ENCODE measurements at places on chromosomes 2 and 18.

DNA sequence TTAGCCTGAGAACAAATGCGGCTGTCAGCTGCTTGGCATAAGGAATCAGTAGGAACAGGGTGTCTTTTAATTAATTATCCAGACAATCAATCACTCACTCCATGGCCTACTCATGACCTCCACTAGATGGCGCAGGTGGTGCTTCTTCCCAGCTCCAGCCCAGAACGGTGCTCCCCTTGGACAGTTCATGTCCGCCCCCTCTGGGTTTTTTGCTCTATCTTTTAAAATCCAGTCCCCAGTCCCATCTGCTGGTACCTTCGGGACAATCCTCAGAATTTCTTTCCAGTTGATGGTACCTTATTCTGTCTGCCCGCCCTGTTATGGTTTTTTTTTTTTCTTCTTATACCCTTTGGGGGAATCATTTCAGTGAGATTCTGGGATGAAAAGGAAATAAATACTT lies 99.8 kb downstream of the CACNB4 start:
- peak; percentile 41 for DNase-seq

- DNase-seq = no peak
Observed at GRCh38 chr2:168594778-168595177, 138.7 kb downstream of the CERS6 start.

GRCh38 chr2:239026711-239027361 lies 179.0 kb downstream of the TWIST2 start:
- DNase-seq = no peak

GRCh38 chr2:186913870-186914269 lies 64.9 kb upstream of the ZSWIM2 start:
- no peak for DNase-seq

GRCh38 chr2:98089941-98090340 lies 3.0 kb downstream of the VWA3B start:
- no peak for DNase-seq

GRCh38 chr2:26016012-26016705 lies 17.7 kb upstream of the RAB10 start:
- no peak for DNase-seq

- no peak for DNase-seq
Observed at GRCh38 chr2:63740943-63741342, 100.8 kb upstream of the UGP2 start.

DNA sequence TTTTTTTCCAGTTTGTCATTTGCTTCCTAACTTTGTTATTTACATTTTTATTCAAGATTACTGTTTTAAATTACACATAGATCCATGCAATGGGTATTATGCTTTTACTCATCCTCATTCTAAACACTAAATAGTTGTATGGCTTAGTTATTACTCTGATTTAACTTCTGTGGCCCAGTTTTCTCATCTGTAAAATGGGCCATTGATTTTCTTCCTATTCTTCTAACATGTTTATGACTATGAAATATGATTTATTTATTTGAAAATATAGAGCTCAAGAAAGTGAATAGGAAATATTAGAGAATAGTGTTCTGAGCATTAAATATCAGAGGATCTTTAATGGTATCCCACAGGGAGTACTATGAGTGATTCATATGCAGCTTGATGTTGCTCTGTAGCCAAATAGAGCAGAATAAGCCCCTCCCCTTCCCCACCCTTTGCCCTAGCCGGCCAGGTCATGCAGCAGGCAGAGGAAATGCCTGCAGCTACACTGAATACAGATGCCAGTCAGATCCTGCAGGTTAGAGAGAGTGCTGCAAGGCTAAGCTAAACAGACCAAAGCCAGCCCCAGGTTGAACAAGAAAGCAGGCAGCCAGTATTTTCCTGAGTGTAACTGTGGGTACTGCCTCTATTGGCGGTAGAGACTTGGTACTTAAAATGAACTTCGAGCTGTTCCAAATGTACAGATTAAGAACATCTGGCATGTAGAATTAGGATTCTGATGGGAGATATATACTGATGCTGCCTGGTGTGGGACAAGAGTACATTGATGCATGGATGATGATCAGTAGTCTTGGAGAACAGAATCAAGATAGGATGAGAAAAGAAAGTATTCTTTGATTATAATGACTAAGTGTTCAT lies 11.7 kb upstream of the ACYP2 start:
- DNase-seq = peak; percentile 51

- DNase-seq = no peak
Observed at GRCh38 chr2:121134728-121135127, 150.3 kb downstream of the TFCP2L1 start.

DNA sequence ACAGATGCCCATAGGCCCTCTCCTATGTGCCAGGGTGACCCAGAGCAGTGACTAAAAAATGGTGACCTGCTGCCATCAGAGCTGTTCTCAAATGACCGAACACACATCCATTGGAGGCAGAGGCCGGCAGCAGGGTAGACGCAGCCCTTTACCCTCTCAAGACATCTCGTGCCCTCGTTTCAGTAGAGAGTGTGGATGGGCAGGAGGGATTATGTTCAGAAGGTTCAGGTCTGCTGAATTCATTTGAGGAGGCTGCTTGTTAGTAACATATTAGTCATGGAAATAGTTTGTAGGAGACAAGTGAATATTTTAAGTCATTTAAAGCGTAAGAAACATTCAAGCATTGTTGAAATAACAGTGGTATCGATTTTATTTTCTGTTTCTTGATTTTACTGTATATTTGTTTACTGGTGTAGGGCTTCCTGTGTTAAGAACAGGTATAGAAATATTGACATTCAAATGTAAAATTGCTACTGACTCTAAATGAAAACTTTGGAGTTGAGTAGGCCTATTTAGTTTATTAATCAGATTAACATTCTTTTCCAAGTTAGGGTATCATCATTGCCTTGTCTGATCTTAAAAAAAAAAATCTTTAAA lies 82.6 kb downstream of the ZNF532 start:
- DNase-seq = no peak

GRCh38 chr2:9256570-9257043 lies 50.0 kb downstream of the ASAP2 start:
- no peak for DNase-seq

- DNase-seq = no peak
Observed at GRCh38 chr18:7089369-7089768, 28.2 kb downstream of the LAMA1 start.

- DNase-seq = no peak
Observed at GRCh38 chr18:37424507-37424906, 141.1 kb downstream of the CELF4 start.

- DNase-seq = no peak
Observed at GRCh38 chr2:217980036-217980435, 22.8 kb downstream of the TNS1 start.

GRCh38 chr2:148944536-148944935 lies 69.5 kb downstream of the KIF5C start:
- no peak for DNase-seq

GRCh38 chr2:189933041-189933440 lies 129.5 kb downstream of the MSTN start:
- DNase-seq = no peak

DNA sequence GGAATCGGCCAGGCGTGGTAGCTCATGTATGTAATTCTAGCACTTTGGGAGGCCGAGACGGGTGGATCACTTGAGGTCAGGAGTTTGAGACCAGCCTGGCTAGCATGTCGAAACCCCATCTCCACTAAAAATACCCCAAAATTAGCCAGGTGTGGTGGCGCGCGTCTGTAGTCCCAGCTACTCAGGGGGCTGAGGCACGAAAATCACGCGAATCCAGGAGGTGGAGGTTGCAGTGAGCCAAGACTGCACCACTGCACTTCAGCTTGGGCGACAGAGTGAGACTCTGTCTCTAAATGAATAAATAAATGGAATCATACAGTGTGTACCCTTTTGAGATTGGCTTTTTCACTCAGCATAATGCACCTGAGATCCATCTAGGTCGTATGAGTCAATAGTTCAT lies 19.4 kb upstream of the TTC39C start:
- no peak for DNase-seq

DNA sequence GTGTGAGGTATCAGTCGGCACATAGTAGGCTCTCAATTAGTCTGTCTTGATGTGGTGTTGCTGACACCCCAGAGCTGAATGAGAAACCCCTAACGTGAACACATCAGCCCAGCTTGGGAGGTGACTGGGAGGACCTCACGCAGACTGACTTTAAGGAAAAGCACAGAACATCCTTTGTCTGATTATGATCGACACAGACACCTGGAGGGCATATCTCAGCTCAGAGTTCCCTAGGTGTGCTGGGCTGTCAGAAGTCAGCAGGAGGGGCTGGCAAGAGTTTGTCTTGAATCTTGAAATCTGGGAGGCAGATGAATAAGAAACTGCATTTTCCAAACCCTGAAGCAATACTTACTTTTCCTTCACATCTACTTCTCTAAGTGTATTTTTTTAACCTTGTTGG lies 16.8 kb upstream of the MYCN start:
- DNase-seq = no peak

DNA sequence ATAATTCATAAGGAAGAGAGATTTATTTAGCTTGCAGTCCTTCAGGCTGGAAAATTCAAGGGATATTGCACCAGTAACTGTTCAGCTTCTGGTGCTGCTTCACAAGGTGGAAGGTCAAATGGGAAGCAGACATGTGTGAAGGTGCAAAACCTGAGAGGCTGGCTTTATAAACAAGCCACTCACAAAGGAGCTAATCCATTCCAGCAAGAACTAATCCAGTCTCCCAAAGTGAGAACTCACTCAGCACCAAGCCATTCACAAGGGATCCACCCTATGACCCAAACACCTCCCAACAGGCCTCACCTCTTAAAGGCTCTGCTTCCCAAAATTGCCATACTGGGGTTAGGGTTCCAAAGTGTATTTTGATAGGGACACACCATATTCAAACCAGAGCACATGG lies 1018.4 kb upstream of the ACVR2A start:
- DNase-seq = no peak

- DNase-seq = no peak
Observed at GRCh38 chr2:186607660-186608324, 17.9 kb downstream of the ITGAV start.

- peak; percentile 27 for DNase-seq
Observed at GRCh38 chr2:7430869-7431641, 513.8 kb downstream of the RNF144A start.

GRCh38 chr18:53780666-53781065 lies 443.8 kb downstream of the MBD2 start:
- DNase-seq = no peak

DNA sequence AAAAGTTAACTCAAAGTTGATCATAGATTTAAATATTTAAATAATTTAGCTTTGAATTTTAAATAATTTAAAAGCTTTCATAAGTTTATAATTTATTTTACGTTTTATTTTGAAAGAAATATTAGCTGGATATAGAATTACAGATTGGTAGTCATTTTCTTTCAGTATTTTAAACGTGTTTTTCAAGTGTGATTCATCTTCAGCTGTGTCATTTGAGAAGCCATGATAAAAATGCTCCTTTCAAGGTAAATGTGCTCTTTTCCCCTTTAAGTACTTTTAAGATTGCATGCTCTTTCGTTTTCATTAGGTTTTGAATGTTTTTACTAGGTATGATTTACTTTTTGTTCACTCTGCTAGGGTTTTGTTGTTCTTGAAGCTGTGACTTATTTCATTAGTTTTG lies 116.8 kb upstream of the FIGN start:
- DNase-seq = no peak

- no peak for DNase-seq
Observed at GRCh38 chr18:12821408-12821807, 62.6 kb downstream of the PTPN2 start.

- DNase-seq = no peak
Observed at GRCh38 chr18:76098674-76099411, 396.2 kb downstream of the ZNF516 start.

- no peak for DNase-seq
Observed at GRCh38 chr18:41871229-41872000, 83.6 kb upstream of the PIK3C3 start.

DNA sequence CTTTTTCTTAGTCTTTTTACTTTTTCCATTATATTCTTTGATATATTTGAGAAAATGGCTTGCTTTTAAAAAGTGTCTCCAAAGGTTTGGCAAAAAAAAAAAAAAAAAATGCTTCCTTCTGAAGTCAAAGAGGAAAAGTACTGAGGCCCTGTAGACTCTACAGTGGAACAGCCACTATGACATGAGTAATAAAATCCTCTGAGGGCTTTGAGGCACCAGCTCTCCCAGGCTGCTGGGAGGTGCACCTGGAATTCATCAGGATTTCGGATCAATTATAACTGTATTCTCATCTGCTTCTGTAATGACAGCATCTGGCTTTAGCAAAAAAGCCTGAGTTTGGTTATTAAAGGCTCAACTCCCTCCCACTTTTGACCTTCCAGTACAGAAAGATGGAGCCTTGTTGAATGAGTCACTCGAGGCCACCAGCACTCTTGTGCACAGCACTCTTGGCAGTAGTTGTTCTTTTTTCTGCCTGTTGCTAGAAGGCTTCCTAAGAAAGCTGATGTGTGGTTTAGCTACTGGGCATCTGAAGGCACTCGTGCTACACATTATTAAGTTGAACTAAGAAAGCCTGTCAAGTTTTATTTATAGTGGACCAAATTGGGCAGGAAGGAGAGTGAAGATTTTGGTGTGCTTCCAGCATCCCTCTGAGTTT lies 131.3 kb downstream of the PRPF40A start:
- DNase-seq = no peak

DNA sequence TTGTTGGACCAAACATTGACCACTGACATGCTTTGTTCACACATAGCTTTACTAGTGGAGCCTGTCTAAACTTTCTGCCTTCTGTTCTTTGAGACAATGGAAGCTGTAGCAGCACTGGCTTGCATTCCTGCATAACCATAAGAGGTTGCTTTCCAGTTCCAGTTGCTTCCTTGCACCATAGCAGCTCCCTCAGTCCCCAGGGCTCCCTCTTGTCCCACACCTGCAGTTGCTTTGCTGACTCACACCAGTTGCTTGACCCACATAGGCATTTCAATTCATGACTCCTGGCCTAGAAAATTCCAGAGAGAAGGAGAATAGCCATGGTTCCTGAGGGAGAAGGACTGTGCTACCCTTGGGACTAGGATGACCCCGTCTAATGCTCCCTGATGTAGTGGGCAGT lies 20.9 kb downstream of the SGPP2 start:
- no peak for DNase-seq

- DNase-seq = no peak
Observed at GRCh38 chr2:222410534-222410933, 13.8 kb upstream of the SGPP2 start.

DNA sequence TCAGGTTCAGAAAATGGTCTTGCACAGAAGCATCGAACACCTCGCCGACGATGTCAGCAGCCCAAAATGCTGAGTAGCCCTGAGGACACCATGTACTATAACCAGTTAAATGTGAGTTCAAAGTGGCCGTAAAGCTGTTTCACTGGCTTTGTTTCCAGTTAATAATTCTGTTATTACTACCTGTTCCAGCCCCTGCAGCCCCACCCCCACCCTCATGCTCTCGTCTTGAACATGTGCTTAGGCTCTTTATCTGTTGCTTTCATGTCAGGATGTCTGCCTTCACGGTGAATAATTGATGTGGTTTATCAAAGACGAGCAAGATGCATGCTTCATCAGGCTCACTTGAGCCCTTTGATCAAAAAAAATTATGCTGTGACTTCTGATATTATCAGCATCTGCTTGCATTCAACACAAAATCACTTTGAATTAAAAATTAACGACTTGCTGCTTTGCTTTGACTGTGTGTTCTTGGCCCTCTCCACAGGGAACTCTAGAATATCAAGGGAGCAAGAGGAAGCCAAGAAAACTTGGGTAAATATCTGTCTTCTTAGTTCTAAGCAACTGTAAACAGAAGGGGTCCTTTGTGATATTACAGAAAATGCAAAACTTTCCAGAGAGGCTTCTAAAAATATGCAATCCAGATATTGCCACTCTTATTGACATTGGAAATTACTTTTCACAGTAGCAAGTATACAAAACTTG lies 63.4 kb upstream of the SP5 start:
- peak; percentile 56 for DNase-seq

- DNase-seq = no peak
Observed at GRCh38 chr2:64354857-64355680, 98.9 kb upstream of the LGALSL start.

- DNase-seq = peak; percentile 89
Observed at GRCh38 chr2:226791487-226792081, 8.0 kb downstream of the IRS1 start.
